ENCODE measurements at places on chromosomes 16 and 17. TPM values are rescaled to one million over a fixed set of nuclear protein-coding genes. Genes with fewer than 3 reads are reported as not detected.

IL17C gene
- total RNA-seq, result not detected

RCVRN gene
- total RNA-seq, result not detected

ENPP7 gene
- not detected for total RNA-seq

SPIRE2 gene
- total RNA-seq, result 2.4 TPM

CDK10 gene
- total RNA-seq, result 92.7 TPM
